Mesothelial cell of epicardium (in vitro differentiated cells): ENCODE measurements at places on chromosomes 3 and 15. TPM values are rescaled to one million over a fixed set of nuclear protein-coding genes. Genes with fewer than 3 reads are reported as not detected.

The TCAIM gene
- 22.8 to 30.6 TPM (median 26.5 TPM) in 3 replicates for total RNA-seq

The LMOD3 gene
- total RNA-seq, result not detected in 3 replicates

The SMCO1 gene
- total RNA-seq, result not detected in 3 replicates

The GREM1 gene
- 1.3 to 2.2 TPM (median 2.1 TPM) in 3 replicates for total RNA-seq

The PLD1 gene
- 28.2 to 29.1 TPM (median 28.5 TPM) in 3 replicates for total RNA-seq

The ADAMTS7 gene
- total RNA-seq, result 98.7 to 101 TPM (median 99.2 TPM) in 3 replicates

- peaks cover 1% of the 10 kb centered on the region for H3K36me3 ChIP-seq
- H3K4me1 ChIP-seq, result no peaks in the 10 kb centered on the region
- no peak overlapping the region for H3K4me3 ChIP-seq
- H3K27me3 ChIP-seq, result peaks cover 25% of the 10 kb centered on the region
- DNase-seq, result peak; percentile 28
Observed at GRCh38 chr3:133883641-133884040, 12.0 kb downstream of the RAB6B start.

GRCh38 chr15:85639752-85640381 is 154.9 kb downstream of the KLHL25 start:
- H3K27ac ChIP-seq, result no peak overlapping the region
- DNase-seq, result no peak
- H3K4me3 ChIP-seq, result no peak overlapping the region

DNA sequence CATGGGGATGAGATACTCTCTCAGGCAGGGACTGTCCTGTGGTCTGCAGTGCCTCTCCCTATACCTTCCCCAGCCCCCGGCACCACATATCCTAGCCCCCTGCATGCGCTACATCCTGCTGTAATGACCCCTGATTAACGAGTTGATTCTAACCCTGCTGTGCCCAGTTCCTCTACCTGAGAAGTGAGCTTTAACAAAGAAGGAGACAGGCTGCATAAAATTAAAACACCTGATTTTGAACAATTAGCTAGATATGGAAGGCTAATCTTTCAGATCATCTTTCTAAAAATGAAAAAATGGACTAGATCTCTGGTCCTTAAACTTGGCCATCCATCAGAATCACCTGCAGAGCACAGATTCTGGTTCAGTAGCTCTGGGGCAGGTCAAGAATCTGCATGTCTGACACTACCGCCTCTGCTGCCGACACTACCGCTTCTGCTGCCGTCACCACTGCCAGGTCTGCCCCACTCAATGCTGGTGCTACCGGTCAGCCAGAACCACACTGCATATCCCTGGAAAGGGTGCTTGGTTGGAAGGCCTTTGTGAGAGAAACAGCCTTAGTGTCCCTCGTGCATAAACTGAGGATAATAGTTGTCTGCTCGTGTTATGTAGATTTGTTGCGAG is 33.6 kb upstream of the ZBTB38 start:
- no peaks in the 10 kb centered on the region for H3K36me3 ChIP-seq
- no peak for DNase-seq
- no peak overlapping the region for H3K4me3 ChIP-seq
- H3K4me1 ChIP-seq, result peaks cover 11% of the 10 kb centered on the region
- H3K27ac ChIP-seq, result no peak overlapping the region

- DNase-seq, result peak; percentile 50
- peaks cover 19% of the 10 kb centered on the region for H3K36me3 ChIP-seq
- H3K27ac ChIP-seq, result peak overlapping the region; percentile 98
- H3K27me3 ChIP-seq, result no peaks in the 10 kb centered on the region
Observed at GRCh38 chr15:90412356-90413194, 24.5 kb downstream of the IQGAP1 start.

DNA sequence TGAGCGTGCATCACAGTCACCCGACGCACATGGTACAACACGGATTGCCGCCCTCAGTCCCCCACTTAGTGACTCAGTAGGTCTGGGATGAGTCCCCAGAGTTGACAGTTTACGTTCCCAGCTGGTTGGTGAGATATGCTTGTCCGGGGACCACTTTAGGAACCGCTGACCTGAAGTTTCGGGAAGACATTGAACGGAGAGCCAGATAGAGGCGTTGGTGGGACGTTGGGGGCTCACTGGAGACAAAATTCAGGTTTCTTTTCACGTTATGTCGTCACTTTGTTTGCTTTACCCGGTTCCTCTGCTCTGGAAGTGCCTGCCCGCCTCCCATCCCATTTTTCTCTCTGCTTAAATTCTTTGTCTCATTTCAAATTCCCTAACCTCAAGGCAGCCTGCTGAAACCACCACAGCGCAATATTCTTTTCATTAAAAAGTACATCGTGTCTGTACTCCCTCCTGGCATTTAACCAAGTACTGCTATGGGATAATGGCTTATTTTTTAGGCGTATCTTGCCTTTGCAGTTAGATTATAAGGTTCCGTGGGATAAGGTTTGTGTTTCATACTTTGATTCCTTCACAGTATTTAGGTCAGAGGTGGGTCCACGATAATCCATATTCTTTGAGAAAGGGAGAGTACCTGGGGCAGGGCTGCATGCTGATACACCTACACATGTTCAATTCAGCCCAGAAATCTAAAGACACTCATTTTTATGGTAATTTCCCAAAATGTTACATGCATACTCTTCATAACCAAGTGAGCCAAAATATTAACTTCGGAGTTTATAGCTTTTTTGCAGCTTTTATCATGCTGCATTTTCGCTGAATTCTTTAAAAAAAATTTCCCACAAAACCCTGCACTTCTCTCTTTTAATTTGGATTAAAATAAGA is 921 bp downstream of the LMLN start:
- H3K27me3 ChIP-seq, result peaks cover 4% of the 10 kb centered on the region
- peak overlapping the region; percentile 91 for H3K4me3 ChIP-seq
- H3K27ac ChIP-seq, result peak overlapping the region; percentile 83
- peak; percentile 40 for DNase-seq
- no peaks in the 10 kb centered on the region for H3K36me3 ChIP-seq

GRCh38 chr3:25246913-25247312 is 181.2 kb upstream of the RARB start:
- no peak overlapping the region for H3K4me3 ChIP-seq
- peaks cover 62% of the 10 kb centered on the region for H3K36me3 ChIP-seq
- no peaks in the 10 kb centered on the region for H3K4me1 ChIP-seq
- no peak for DNase-seq

- H3K27me3 ChIP-seq, result no peaks in the 10 kb centered on the region
- H3K4me3 ChIP-seq, result no peak overlapping the region
- peak overlapping the region; percentile 52 for H3K27ac ChIP-seq
- peaks cover 72% of the 10 kb centered on the region for H3K4me1 ChIP-seq
Observed at GRCh38 chr3:168087539-168087938, 8.2 kb downstream of the GOLIM4 start.

- H3K36me3 ChIP-seq, result no peaks in the 10 kb centered on the region
- H3K4me1 ChIP-seq, result no peaks in the 10 kb centered on the region
- peak overlapping the region; percentile 17 for H3K4me3 ChIP-seq
- no peak for DNase-seq
- no peaks in the 10 kb centered on the region for H3K27me3 ChIP-seq
- no peak overlapping the region for H3K27ac ChIP-seq
Observed at GRCh38 chr15:23372284-23372683, 17.7 kb downstream of the GOLGA8S start.

DNA sequence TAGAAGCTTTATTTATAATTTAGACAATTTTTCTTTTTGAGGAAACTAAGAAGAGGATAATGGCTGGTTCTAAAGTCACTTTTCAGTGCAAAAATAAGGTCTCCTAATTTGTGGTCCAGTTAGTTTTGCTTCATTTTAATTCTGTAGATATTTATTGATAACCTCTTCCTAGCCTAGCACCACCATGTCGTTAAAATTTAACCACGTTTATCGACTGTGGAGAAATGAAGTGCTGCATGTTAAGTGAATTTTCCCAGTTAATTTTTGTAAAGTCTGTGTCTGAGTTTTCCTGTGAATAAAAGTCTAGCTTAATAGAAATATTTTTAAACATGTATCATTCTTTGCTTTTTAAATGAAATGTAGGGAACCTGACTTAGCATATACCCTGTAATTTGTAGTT is 16.7 kb downstream of the LRRC28 start:
- peaks cover 9% of the 10 kb centered on the region for H3K36me3 ChIP-seq
- no peak for DNase-seq
- H3K27me3 ChIP-seq, result no peaks in the 10 kb centered on the region
- peaks cover 8% of the 10 kb centered on the region for H3K4me1 ChIP-seq

GRCh38 chr3:195440379-195440778 is 2.4 kb downstream of the ACAP2 start:
- no peaks in the 10 kb centered on the region for H3K27me3 ChIP-seq
- DNase-seq, result no peak
- H3K4me1 ChIP-seq, result peaks cover 23% of the 10 kb centered on the region
- no peak overlapping the region for H3K27ac ChIP-seq
- H3K4me3 ChIP-seq, result no peak overlapping the region
- H3K36me3 ChIP-seq, result no peaks in the 10 kb centered on the region

DNA sequence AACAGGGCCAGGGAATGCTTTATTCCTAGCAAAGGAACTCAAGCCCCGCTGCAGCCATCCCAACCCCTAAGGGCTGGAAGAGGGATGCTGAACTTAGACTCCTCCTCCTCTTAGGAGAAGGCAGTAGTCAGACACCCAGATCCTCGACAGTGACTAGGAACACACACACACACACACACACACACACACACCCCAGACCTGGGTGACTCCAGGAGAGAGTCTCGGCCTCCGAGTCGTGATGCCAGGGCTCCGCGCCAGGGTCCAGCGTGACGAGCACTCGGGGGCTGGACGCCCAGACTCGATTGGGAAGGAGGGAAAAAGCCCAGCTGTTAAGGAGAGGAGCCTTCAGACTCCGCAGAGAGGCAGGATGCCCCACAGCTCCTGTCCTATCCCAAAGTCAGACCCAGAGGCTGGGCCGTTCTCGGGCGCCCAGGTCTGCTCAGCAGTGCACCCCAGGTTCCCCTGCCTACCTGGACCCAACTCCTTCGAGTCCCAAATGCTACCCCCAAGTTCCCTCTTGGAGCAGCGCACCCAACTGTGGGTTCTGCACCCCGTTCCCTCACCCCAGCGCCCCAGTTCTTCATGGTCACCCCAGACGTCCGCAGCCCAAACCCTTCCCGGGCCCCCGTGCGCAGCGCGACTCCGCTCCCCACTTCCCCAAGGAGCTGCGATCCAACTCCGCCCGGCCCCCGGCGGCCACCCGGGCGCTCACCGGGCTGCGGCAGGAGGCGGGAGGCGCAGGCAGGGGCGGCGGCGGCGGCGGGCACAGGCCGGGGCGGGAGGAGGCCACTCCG is 421 bp downstream of the BMF start:
- no peaks in the 10 kb centered on the region for H3K36me3 ChIP-seq

DNA sequence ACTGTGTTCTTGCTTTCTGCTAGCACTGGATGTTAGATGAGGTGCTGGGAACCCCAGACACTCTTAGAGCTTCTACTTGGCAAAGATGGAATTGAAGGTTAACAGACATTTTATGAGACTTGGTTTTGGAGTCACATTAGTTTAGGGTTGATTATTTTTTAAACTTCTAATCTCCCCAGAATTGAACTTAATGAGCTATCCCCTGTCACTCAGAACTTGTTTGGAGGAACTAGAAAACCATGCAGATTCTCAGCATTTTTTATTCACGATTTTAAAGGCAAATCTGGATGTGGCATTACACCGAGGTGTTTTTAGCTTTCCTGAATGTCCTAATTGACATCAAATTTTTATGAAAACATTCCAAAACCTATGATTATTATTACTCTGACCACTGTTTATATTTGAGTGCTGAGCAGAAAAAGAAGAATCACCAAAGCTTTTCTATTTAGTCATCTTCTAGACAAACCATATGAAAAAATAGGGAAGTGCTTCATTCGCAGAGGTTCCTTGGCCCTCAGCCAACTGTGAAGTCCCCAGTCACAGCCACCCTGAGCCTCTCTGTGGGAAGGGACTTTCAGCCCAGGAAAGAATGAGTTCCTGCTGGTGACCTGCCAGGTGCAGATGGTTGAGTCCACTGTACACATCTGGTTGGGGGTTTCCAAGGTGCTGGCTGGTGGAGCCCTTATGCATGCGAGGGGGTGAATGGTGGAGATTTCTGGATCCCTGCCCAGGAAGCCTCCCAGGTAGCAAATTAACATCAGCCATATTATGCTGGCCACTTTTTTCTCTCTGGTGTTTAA is 196.0 kb upstream of the TOPAZ1 start:
- peaks cover 2% of the 10 kb centered on the region for H3K27me3 ChIP-seq
- H3K4me1 ChIP-seq, result peaks cover 29% of the 10 kb centered on the region
- no peak overlapping the region for H3K4me3 ChIP-seq
- H3K27ac ChIP-seq, result no peak overlapping the region
- DNase-seq, result no peak
- H3K36me3 ChIP-seq, result no peaks in the 10 kb centered on the region

DNA sequence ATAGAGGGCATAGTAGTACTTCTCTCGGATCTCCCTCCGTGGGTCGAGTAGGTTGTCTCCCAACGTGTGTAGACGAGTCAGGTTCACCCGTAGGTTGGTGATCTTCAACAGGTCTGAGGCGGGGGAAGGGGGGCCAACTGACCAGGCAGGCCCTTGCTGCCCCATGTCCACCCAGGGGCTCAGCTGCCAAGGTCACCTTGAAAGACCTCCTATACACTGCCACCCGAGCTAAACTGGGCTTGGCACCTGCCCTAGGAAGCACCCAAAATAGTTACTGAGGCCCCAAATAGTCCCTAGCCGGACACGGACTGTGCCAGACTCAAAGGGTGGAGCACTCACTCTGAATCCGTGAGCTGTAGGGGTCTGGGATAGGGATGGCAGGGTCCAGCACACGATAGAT is 1.8 kb downstream of the LAMB2 start:
- no peak for DNase-seq
- H3K4me3 ChIP-seq, result peak overlapping the region; percentile 92
- H3K27ac ChIP-seq, result no peak overlapping the region
- peaks cover 14% of the 10 kb centered on the region for H3K4me1 ChIP-seq
- H3K36me3 ChIP-seq, result peaks cover 19% of the 10 kb centered on the region

- no peaks in the 10 kb centered on the region for H3K27me3 ChIP-seq
- H3K36me3 ChIP-seq, result peaks cover 2% of the 10 kb centered on the region
- H3K4me3 ChIP-seq, result no peak overlapping the region
- peaks cover 5% of the 10 kb centered on the region for H3K4me1 ChIP-seq
- no peak for DNase-seq
Observed at GRCh38 chr3:71549951-71550350, 33.6 kb downstream of the FOXP1 start.

GRCh38 chr3:179046497-179047353 is 24.9 kb downstream of the ZMAT3 start:
- no peaks in the 10 kb centered on the region for H3K4me1 ChIP-seq
- H3K36me3 ChIP-seq, result peaks cover 48% of the 10 kb centered on the region
- no peak for DNase-seq
- no peaks in the 10 kb centered on the region for H3K27me3 ChIP-seq
- no peak overlapping the region for H3K4me3 ChIP-seq
- H3K27ac ChIP-seq, result no peak overlapping the region

DNA sequence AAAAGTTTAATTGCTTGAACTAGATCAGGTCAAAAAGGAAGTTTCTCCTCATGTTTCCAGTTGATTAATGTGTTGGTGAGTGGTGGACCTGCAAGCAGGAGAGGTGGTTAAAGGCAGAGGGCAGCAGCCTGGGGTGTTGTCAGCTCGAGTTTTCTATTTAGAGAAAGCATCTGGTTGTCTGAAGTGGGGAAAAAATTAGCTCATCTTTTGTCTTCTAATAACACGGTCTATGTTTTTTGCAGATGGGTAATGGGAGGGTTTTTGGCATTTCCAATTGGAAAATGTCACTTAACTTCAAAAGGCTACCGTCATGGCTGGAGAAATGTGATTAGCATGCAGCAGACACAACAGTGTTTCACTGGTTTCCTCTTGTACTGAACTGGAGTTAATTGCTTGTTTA is 122.6 kb downstream of the ITPR1 start:
- DNase-seq, result no peak
- peaks cover under 1% of the 10 kb centered on the region for H3K36me3 ChIP-seq
- no peaks in the 10 kb centered on the region for H3K4me1 ChIP-seq
